ENCODE measurements at places on chromosomes 7 and 10.

DNA sequence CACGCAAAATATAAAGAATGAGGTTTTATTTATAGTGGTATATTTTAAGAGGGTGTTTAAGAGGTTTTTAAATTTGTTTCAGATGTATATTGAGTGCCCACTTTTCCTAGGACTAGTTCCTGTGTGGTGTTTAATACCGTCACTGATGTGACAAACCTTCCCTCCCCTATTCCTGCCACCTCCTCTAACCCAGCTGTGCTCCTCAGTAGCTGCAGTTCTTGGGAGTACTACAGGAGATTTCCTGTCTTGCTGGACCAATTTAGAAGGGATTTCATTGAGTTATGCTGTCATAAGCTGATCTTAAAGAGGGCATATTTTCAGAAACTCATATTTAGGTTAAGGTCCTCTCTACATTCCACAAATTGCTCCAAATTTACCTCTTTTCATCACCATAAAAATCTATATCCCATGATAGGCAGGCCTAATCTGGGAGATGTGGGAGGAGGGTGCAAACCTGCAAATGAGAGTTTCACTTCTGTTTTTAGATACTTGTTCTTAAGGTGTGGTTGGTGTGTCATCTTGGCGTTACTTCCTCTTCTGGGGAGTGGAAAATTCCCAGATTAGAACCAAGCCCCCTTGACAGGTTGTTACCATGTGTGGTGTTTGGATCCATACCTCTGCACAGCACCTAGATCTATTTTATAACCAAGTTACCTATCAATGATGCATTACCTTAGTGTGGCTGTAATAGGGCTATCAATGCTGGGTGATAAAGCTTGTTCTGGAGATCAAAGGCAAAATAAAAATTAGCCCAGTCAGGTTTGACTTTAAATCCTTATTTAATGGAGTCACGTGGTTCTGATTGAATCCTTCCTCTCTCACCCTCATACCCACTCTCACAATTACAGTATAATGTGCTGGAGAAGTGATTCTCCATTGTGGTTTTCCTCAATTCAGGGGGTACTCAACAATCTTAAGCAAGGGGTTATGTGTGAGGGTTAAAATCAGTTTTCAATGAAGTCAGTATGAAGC, 141.1 kb downstream of the CDK14 start:
- no peak for DNase-seq

GRCh38 chr7:27242555-27243339, at the start of gene EVX1:
TSS of gene EVX1 (plus strand) at chr7:27242802. CDS start at chr7:27243031, 229 bp downstream.
- DNase-seq, result no peak

DNA sequence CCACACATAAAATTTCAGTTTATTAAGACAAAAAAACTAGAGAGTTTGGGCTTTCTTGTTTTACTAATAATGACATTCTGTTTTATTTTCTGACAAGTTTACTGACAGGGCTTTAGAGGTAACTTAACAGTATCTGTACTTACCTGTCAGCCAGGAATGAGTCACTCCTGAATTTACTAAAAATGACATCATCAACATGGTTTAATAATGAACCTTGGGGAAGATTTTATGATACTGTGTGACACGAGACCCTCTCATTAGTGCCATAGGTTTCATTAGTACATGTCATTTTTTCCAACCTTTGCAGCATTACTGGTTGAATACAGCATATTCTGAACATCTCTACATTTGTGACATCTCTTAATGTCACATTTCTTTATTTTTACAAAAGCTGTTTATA, 131.1 kb downstream of the KCND2 start:
- DNase-seq, result no peak

DNA sequence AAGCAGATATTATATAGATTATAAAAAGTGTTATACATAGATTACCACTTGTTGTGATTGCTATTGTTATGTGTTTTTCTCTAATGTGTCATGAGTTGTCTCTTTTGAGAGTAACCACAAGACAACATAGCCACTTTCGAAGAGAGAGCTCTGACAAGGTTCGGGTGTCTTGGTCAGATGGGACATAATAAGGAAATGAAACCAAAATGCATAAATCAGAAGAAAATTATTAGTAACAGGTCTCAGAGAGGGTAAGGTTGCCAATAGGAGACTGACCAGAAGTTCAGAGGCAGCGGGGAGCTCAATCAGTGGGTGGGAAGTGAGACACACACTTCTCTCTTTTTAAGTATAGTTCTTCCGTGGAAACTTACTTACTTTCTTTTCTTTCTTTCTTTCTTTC, 639.2 kb upstream of the POT1 start:
- DNase-seq, result no peak

DNA sequence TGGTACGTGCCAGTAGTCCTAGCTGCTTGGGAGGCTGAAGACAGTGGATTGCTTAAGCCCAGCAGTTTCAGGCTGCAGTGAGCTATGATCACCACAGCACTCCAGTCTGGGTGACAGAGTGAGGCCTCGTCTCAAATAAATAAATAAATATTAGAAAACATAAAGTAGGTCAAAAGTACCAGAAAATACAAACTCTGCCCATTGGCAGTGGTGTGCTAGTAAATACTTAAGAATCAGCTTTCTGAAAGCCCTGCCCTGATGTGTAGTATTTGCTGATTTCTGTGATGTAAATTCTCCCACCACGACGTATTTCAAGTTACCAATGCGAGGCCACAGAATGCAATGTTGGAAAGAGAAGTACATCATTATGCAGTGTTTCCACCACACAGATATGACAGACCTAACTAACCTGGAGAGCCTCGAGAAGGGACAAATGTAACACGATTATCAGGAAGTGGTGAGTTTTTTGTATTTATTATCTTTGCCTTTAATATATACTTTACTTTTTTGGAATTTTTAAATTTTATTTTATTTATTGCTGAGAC, 11.8 kb upstream of the MAP3K8 start:
- DNase-seq, result no peak

GRCh38 chr7:92815412-92815811, 21.0 kb downstream of the CDK6 start:
- no peak for DNase-seq

DNA sequence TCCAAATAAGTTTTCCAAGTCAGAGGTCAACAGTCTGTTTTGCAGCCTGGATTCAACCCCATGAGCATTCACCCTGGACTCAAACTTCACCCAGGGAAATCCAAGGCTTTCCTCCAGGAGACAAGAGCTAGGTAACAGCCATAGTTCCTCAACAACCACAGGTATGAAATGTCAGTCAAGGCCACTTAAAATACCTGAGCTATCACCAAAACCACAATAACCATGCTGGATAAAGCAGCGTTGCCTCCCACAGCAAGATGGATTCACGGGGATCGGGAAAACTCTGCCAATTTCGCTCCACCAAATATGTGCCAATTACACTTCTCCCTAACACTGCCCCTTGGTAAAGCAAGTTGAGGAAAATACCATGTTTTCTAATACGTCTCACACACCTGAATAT, 444.1 kb upstream of the KLF6 start:
- no peak for DNase-seq

DNA sequence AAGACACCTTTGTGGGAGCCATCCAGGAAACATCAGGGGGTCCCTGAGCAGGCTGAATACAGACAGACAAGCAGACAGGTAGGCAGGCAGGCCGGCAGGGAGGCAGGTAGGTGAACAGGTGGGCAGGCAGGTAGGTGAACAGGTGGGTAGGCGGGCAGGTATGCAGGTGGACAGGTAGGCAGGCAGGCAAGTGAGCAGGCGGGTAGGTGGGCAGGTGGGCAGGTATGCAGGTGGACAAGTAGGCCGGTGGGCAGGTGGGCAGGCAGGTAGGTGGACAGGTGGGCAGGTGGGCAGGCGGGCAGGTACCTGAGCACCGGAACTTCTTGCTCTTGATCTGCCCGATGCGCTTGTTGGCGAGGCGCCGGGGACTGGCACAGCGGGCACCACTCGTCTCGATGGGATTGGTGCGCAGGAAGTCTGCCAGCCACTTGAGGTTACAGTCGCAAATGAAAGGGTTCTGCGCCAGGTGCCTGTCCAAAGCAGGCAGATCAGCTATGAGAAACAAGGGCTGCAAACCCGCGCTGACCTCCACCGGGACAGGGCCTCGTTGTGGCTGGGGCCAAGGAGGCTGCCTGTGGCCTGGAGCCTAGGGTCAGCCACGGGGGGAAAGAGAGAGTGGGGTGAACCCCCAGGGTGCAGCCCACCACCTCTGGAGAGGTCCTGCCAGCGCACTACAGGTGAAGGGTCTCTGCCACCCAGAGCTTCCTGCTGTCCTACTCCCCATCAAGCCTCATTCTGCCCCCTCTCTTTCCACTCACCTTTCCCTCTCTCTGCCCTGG, 136.9 kb downstream of the SLIT1 start:
- DNase-seq, result no peak

DNA sequence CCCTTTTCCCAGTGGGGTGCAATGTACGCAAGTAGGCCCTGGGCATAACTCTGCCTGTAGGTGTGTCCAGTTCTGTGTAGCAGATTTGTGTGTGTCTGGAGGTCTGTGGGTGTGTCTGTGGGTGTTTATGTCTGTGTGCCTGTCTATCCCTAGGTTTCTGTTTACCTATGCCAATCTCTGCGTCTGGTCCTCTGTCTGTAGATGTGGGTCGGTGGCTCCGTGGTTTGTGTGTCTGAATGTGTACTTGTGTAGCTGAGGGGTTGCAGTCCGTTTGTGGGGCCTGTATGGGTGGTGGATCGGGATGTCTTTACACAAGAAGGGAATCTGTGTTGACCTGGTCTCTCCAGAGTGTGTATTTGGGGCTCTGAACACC, 932 bp downstream of the NYAP1 start:
- no peak for DNase-seq

DNA sequence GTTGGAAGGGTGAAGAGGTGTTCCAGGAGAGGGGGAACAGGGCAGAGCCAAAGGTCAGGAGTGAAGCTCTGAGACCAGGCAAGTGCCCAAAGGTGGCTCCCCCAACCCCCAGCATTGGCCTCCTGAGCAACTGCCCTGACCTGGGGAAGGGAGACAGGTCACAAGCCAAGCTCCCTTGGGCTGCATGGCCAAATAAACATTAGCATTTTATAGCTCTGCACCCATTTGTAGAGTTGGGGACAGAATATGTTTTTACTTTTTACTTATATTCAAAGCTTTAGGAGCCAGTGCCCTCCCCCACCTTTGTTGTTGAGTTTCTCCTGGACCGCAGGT, 4.0 kb downstream of the UNC5B start:
- no peak for DNase-seq

- DNase-seq, result no peak
Measured at GRCh38 chr10:131909929-131910328, 9.1 kb downstream of the PPP2R2D start.

DNA sequence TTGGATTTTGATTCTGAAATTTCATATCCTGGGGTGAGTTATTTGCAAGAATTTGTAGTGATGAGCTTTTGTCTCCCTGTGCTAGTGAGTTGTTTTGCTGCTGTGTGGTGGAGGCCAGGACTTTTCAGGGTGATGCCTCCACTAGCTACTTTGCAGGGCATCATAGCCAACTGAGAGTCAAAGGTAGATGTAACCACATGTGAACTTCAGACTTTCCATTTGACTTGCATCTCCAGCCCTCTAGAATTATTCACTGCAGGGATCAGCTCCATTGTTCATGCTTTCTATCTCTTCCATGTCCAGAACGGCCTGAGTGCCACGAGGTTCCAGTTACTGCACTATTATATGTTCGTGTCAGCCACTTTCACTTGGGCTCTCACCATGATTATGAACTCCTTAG, 534.3 kb downstream of the GRM8 start:
- DNase-seq, result no peak

DNA sequence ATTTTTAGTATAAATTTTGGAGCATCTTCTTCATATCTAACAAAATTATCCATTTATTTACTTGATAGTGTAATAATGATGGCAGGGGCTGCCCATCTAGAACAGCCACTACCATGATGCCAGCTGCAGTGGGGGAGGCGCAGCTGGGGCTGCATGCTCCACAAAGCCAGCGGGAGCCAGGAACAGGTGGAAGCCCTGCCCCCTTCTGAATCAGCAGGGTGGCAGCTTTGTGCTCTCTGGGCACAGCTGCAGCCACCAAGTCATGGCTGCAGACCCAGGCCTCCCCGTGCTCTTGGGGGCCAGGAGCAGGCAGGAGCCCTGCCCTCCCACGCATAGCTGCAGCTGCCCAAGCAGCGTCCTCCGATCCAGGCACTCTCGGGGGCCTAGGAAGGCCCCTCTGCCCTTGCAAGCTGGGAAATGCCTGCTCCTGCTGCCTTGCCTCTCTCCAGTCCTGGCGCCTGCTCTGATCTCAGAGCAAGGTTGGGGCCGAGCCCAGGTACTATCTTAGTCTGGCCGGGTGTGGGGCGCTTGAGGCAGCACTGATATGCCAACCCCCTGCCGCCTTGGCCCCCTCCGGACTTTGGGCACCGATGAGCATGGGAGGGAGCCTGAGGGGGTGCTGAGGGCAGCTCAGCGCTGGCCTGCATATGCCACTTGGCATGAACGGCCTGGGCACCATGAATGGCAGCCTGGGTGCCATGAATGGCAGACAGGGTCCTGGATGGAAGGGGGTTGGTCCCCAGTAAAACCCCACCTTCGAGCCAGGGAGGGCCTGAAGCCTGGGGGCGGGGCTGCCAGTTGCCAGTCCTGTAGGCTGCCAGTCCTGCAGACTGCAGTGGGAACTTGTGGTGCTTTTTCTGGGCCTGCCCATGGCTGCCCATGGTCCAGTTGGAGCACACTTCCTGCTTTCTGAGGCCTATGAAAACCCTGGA, 1110.8 kb upstream of the POT1 start:
- DNase-seq, result no peak

DNA sequence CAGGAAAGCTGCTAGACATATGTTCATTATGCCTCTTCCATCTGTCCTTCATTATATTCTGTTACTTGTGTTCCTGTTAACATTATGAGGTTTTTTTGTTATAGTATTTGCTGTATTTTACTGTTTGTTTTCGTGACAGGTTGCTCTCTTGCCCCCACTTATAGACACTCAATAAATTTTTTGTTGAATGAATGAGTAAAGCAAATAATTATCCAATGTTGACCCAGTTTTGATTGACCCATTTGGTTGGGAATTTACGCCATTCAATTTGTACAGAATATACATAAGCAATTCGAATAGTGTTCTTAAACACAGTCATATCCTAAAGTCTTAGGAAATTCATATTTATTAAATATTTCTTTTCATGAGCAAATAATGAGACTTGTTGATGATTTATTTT, 11.8 kb downstream of the CCSER2 start:
- DNase-seq, result no peak

GRCh38 chr10:78335691-78336401, 302.2 kb downstream of the RPS24 start:
- no peak for DNase-seq

DNA sequence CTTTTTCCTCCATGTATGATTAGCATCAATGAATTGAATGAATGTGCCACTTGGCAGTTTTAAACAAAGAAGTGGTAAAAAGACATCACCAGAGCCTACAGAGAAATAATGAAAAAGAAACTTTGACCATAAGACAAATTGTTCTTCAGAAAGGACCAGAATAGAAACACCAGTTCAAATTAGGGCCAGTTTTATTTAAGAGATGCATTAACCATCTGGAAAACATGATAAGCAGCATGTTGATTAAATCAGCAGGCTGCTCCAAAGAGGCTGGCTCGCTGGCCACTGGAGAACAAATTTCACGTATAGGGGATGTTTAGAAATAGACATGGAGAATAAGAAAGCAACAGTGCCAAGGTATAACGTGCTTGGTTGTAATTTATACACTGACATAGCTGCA, 242.3 kb upstream of the AOAH start:
- DNase-seq, result no peak

Data from AG04449 (cell line).